ENCODE measurements at places on chromosomes 7 and 10. TPM values are rescaled to one million over a fixed set of nuclear protein-coding genes. Genes with fewer than 3 reads are reported as not detected.

Gene NODAL
- total RNA-seq = not detected

Gene UTF1
- 0.16 TPM for total RNA-seq

Gene DDX56
- 107 TPM for total RNA-seq

Gene ANKRD1
- total RNA-seq = 4.4 TPM

Gene TRIM73
- 2.0 TPM for total RNA-seq

Gene PAX4
- not detected for total RNA-seq

Gene GIMAP1
- total RNA-seq = not detected

Gene OR9A2
- not detected for total RNA-seq

Gene SEMA3C
- 56.7 TPM for total RNA-seq

Gene ZPBP
- total RNA-seq = not detected

Gene GNGT1
- total RNA-seq = not detected

Gene GRID2IP
- 0.01 TPM for total RNA-seq

Gene AKR1C8
- total RNA-seq = not detected
